IPS-NIHi11 (cell line): ENCODE measurements at places on chromosomes 6 and 20.

- no peak for DNase-seq
These were observed 26.1 kb downstream of the C6orf52 start for GRCh38 chr6:10668126-10668917.

DNA sequence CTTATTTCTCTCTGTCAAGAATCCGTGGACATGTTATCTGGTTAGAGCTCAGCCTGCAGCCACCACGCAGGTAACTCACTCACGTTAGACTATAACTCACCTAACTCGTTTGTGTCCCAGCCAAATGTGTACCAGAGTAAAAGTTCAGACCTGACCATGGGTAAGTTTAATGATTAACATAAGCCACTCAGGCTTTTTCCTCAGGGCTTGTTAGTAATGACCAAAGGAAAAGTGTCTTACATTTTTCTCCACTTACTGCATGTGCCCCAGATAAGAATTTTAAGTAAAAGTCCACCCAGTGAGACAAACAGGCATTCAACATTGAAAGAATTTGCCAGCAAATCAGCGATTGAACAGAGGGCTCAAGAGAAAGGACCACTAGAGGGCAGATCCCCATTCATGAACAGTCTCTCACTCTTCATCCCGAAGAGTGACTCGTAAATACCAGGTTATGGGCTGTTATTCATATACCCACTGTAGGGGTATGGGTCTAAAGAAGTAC is at the start of gene PKHD1:
TSS of gene PKHD1 (minus strand) at position 116 of the 502 bp plus-strand sequence. CDS start 2,680 bp downstream, outside the sequence.
- peak; percentile 41 for DNase-seq

- no peak for DNase-seq
These were observed 41.5 kb upstream of the GFOD1 start for GRCh38 chr6:13528777-13529343.

DNA sequence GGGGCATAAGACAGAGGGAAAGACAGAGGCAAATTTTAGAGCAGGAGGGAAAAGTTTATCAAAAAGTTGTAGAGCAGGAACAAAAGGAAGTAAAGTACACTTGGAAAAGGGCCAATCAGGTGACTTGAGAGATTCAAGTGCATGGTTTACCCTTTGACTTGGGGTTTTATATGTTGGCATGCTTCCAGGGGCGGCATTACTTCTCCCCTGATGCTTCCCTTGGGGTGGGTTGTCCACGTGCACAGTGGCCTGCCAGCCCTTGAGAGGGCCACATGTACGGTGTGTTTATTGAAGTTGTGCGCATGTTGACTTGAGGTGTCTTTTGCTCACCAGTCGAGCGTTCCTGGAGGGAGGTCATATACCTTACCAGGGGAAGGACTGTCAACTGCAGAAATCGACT is 259.5 kb upstream of the JARID2 start:
- no peak for DNase-seq

DNA sequence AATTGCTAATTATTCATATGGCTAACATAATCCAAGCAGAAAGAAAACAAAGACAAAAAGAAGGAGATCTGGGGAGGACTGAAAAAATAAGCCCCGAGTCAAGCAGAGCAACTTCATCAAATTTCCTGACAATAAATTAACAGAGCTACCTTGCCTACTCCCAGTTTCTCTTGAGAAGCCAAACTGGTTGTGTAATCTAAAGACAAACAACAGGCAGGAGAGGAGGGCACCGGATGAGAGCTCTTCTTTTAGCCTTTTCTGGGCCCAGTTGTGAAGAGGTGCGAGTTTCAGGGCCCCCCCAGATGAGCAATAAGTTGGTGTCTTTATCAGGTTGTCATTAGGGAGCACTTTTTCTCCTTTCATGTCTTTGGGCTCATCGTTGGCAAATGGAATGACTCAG is 197.1 kb upstream of the PCSK2 start:
- no peak for DNase-seq

DNA sequence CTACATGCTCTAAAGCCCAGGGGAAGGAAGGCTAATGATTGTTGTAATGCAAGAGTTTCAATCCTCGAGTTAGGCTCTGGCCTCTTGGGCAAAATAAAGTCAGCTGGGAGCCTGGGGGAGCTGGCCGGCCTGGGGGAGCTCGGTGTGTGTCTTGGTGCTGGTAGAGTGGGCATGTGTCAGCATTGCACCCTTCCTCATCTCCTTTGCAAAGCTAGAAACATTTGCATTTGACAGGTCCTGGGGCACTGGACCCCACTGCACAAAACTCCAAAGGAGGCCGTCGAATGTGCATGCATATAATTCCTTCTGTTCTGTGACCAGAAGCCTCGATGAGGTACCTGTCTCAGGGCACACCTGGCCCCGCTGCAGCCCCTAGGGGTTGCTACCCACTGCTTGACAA is 74.6 kb upstream of the SLC22A23 start:
- DNase-seq, result no peak

- DNase-seq, result peak; percentile 29
These were observed 83.7 kb upstream of the ZNF322 start for GRCh38 chr6:26743157-26743821.

GRCh38 chr20:50674138-50674825 is 17.1 kb downstream of the RIPOR3 start:
- DNase-seq, result no peak

DNA sequence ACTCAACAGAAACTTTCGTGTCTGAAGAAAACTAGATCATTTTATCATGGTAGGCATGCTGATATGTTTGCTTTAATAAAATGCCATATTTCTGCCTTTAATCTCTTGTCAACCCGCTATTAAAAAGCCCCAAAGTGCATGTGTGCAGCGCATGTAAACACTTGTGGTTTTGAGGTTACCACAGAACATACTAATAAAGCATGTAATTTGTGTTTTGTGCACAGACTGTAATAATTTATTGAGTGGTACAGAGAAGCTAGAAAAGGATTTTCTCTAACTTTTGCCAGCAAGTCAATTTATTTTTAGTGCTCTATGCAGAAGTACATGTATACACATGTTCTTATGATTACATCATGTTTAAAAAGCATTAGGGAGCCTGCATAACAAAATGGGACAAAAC is 349.9 kb upstream of the SLC35B3 start:
- DNase-seq, result no peak

- no peak for DNase-seq
These were observed 90.2 kb upstream of the SULF2 start for GRCh38 chr20:47875297-47876025.

GRCh38 chr6:87382861-87383260 is 24.9 kb upstream of the CFAP206 start:
- no peak for DNase-seq

GRCh38 chr6:45704056-45704800 is 311.4 kb downstream of the CLIC5 start:
- no peak for DNase-seq

DNA sequence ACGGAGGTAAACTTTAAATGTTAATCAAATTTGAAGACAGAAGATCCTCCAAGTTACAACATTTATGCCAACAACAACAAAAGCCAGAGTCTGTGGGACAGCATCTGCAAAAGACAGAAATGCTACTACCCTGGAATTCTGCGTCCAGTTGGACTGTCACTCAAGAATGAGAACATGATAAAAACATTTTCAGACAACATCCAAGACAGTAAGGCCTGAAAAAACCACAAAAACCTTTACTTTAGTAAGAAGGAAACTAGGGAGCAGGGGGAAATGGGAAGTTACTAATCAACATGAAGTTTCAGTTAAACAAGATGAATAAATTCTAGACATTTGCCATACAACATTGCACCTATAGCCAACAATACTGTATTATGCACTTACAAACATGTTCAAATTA is 77.6 kb downstream of the MLIP start:
- no peak for DNase-seq
